ENCODE measurements at places on chromosomes 11 and 22. TPM values are rescaled to one million over a fixed set of nuclear protein-coding genes. Genes with fewer than 3 reads are reported as not detected.

Gene SEPTIN3
- 1.4 TPM for polyA plus RNA-seq

DNA sequence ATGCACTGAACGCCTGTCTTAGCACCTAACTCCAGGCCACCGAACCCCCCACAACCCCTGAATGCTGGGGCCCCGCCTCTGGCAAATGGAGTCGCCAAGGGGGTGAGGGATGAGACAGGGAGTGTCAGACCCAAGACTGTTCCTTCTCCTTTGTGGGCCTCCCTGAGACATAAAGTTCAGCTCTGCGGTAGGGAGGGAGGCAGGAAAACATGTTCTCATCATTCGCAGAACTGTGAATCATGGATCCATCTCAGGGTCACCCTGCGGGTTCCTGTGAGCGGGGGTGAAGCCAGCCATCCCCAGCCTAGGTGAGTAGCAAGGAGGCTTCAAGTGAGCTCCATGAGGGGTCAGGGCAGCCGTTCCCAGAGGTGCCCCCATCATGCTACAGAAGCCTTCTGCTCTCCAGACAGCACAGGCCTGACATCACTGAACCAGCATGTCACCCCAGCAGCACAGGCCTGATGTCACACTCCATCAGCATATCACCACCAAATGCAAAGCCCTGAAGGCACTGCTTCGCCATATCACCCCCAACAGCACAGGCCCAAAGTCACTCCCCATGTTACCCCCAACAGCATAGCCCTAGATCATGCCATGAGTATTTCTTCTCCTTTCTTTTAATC is 27.2 kb downstream of the TMPRSS6 start:
- DNase-seq = no peak

DNA sequence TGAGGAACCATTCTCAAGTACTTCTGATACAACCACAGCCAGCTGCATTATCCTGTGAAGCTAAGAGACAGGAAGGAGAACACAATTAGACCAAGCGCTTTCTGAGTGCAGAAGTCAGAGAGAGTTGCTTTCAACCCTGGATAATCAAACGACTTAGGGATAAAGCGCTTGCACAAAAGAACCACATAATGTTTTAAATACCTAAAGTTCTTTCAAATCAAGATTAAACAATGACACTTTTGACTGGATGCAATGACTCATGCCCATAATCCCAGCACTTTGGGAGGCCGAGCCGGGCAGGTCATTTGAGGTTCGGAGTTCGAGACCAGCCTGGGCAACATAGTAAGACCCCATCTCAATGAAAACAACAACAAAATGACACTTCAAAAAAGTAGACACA is 145.1 kb downstream of the SWAP70 start:
- DNase-seq = no peak

Gene ESAM
- polyA plus RNA-seq = 98.1 TPM

DNA sequence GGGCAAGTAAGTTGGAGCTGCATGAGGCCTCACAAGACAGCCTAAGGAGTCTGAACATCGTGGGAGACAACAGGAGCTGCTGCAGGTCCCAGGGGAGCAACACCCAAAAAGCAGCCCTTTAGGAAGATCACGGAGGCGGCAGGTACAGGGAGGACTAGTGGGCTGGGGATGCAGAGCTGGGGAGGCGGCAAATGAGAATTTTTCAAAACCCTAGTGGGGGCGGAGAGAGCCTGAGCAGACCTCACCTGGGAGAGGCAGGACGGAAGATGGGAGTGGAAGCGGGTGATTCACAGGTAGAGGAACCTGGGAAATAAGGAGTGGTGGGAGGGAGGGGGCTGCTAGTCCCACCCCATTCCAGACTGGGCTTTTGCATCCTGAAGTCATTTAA is 42.1 kb downstream of the DKK3 start:
- DNase-seq = no peak

Gene OR8A1
- not detected for polyA plus RNA-seq

DNA sequence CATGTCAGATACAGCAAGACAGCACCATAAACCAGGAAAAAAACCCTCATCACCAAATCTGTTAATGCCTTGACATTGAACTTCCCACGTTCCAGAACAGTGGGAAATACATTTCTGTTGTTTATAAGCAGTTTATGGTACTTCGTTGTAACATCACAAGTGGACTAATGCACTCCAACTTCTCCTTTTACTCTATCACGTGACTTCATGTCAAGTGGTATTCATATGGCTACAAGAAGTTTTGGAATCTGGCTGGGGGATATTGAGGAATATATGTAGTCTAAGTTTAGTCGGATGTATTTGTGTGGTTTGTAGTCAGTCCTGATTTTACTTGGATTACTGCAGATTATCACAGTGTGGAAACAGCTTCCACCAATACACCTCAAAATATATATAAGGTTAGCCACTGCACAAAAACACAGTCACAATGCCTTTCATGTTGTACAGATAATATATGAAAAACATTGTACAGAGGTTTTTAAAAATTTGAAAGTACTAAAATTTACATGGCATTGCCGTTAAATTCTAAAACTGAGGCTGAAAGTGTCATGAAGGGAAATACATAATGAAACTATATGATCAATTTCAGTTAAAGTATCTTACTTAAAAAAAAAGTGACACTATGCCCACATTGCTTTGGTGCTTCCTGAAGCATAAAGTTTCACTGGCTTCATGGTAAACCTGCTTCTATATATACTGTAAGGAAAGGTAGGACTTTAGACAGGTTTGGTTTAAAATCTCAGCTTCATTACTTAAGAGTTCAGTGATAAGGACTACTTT is 134.1 kb downstream of the CASP12 start:
- no peak for DNase-seq

Gene P2RX3
- polyA plus RNA-seq = 0.20 TPM

GRCh38 chr11:47914743-47915142 is 65.6 kb upstream of the PTPRJ start:
- no peak for DNase-seq

Gene TRPM5
- 0.23 TPM for polyA plus RNA-seq

Gene TEX54
- polyA plus RNA-seq = not detected

GRCh38 chr11:14242187-14242586 is 116.8 kb downstream of the RRAS2 start:
- no peak for DNase-seq

GRCh38 chr11:107118025-107118720 is 99.9 kb upstream of the GUCY1A2 start:
- no peak for DNase-seq

Gene GLYATL1B
- polyA plus RNA-seq = 0.23 TPM

DNA sequence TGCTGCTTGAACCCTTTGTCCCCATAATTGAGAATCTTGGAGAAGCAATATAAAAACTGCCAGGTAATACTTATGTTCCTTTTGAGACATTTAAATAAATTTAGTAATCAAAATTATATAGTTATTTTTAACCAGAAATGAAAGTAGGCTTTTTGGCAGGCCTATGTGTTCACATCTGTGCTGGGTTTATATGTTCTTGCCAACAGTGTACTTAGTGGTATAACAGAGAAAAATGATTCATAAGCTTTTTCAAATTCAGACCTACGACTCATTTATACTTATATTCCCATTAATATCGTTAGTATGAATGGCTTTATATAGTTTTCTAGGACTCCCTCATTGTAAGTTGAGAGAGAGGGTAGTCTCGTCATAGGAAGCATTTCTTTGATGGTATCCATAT is 79.0 kb downstream of the DDX10 start:
- DNase-seq = no peak

GRCh38 chr22:45238076-45238956 is 2.4 kb downstream of the KIAA0930 start:
- DNase-seq = no peak

DNA sequence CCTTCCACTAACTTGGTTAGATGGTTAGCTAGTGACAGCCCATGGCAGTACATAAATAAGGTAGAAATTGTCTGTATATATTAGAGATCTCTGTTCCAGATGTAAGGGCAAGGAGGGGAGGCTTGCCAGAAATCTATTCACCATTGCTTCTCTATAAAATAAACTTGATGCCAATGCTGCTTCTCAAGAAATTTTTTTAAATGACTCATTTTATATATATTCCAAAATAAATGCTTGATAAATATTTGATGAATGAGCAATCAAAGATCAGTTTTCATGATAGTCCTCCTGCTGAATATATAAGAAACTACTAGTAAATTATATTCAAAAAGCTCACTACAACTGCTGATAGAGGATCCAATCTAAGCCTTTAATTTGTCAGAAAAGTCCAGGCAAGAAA is 710.6 kb upstream of the CCDC179 start:
- no peak for DNase-seq

DNA sequence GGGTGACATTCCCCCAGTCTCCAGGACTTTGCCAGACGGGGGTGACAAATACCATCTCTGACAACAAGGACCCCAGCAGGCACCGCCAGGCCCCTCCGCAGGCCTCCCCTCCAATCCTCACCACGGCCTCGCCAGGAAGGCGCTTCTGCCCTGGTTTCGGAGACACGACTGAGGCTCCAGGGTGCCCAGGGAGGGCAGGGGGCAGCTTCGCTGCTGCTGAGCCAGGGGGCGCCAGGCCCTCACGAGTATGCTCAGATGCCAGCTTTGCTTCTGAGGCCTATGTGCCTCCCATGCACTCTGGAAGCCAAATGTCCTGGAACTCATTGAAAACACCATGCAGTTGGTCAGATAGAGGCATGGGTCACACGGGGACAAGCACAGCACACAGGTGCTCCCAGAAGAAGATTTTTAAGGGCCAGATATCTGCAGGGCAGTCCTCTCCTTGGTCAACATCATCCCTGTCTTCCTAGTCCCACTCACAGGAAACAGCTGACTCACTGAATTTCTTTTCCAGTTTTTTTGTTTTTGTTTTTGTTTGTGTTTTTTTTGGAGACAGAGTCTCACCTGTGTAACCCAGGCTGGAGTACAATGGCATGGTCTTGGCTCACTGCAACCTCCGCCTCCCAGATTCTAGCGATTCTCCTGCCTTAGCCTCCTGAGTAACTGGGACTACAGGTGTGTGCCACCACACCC is 19.9 kb downstream of the BID start:
- no peak for DNase-seq

DNA sequence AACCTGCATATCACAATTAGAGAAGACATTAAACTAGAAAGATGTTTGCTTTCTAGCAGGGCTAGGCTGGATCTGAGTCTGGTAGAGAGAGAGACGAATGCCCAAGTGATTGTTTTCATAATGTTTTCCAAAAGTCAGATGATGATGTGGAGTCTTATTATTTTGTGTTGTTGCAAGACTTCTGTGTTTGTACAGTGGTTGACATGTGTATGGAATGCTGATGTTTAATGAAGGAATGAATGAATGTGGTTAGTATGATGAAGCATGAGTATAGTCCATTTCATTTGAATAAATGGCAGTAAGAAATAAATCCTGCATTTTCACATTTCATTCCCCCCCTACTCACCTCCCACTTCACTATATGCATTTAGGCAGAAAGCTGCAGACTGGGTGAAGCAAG is 69.6 kb downstream of the PPP2R1B start:
- DNase-seq = no peak

DNA sequence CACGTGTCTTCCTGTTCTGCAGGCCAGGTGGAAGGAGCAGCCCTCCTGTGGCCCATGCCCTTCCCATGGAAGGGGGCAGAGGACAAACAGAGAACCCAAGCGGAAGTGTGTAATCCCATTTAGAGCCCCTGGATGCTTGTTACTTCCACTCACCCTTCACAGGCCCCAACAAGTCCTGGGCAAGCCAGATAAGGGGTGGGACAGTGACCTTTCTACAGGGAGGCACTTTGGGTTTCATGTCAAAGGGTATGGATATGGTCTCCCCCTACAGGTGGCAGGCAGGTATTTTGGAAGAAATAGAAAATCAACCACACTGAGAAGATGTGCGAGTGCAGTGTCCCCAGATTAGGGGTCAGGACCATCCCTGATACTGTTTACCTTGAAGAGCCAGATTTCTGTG is 11.4 kb downstream of the MPEG1 start:
- DNase-seq = no peak

- DNase-seq = no peak
These were observed 530 bp downstream of the USP35 start for GRCh38 chr11:78189174-78189724.

DNA sequence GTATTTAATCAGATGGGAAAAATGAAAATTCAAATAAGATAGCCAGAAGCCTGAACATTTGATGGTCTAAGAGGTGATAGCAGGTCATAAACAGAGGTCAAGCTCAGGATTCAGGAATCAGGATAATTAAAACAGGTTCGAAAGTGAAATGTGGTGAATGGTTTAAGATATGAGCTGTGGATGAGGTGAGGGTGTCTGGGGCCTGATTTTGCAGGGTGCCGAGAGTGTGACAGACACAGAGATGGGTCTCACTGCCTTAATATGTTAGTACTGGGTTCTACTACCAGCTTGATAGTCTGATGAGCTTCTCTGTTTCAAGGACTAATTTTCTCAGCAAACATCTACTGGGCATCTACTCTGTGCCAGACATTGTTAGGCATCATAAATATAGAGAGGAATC is 19.9 kb upstream of the EMSY start:
- no peak for DNase-seq

GRCh38 chr11:66346476-66347424 is 679 bp downstream of the B4GAT1 start:
- no peak for DNase-seq

Gene CABP4
- 1.9 TPM for polyA plus RNA-seq

Gene MS4A12
- not detected for polyA plus RNA-seq

- no peak for DNase-seq
These were observed 144.3 kb upstream of the ANO3 start for GRCh38 chr11:26187639-26188038.

- no peak for DNase-seq
These were observed 146.0 kb downstream of the BBOX1 start for GRCh38 chr11:27186580-27186979.

GRCh38 chr22:32204856-32205722 is at the start of gene RFPL2:
TSS of gene RFPL2 (minus strand) at chr22:32205073. CDS start at chr22:32202451, 2,622 bp downstream.
- DNase-seq = no peak

Gene LMO2
- polyA plus RNA-seq = 43.8 TPM

- DNase-seq = no peak
These were observed 14.1 kb upstream of the MDK start for GRCh38 chr11:46367244-46367915.

Gene GAS2
- 11.1 TPM for polyA plus RNA-seq

Gene SMC1B
- polyA plus RNA-seq = 0.23 TPM

Gene C22orf15
- polyA plus RNA-seq = 7.4 TPM

Gene TEX12
- 0.23 TPM for polyA plus RNA-seq

- no peak for DNase-seq
These were observed 84.6 kb downstream of the ETS1 start for GRCh38 chr11:128502726-128503125.

Gene OR8G5
- not detected for polyA plus RNA-seq

DNA sequence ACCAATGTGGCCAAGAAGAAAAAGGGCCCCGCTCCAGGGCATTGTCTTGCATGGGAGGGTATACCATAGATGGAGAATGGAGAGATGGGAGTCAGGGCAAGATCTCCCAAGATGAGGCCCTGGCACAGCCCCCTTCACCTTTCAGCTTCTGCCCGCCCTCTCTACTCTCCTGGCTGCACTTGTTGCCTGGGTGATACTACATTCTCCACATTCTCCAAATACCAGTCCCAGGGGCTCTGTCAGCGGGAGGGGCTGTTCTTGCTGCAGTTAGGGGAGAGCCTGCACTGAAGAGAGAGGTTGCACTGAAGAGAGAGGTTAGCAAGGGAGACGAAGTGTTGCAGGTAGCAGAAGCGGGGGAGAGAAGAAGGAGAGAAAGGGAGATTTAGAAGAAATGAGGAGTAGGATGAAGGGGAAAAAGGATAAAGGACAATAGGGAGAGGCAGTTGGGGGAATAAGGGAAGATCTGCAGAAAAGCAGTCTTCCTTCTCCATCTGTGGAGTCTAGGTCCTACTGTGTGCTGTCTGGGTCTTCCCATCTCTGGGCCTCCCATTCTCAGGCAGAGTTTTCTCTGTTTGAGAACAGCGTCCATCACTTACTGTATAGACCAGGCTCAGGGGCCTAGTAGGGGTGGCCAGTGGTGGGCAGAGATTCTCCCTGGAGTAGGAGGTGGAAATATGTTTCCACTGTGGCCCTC is 8.0 kb downstream of the PHLDB1 start:
- DNase-seq = no peak

GRCh38 chr11:28132548-28132947 is 24.4 kb downstream of the METTL15 start:
- DNase-seq = no peak
